ENCODE measurements at places on chromosomes 5 and 9.

DNA sequence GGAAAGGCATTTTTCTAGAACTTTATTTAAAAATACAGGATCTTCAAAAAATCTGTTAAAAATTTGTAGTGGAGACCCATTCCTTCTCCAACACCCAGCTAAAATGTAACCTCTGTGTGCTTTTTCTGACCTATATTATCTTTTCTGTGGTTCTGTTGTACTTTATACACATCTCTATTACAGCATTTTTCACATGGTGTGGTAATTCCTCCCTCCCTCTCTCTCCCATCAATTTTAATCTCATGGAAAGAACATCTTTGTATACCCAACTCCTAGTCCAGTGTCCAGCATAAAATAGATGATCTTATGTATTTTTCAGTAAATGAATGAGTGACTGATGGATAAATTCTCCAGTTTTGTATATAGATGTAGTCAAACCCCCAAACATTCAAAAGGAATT lies 183.4 kb upstream of the KLF9 start:
- DNase-seq = no peak

GRCh38 chr9:113992276-113992951 lies 85.7 kb downstream of the AMBP start:
- no peak for DNase-seq

DNA sequence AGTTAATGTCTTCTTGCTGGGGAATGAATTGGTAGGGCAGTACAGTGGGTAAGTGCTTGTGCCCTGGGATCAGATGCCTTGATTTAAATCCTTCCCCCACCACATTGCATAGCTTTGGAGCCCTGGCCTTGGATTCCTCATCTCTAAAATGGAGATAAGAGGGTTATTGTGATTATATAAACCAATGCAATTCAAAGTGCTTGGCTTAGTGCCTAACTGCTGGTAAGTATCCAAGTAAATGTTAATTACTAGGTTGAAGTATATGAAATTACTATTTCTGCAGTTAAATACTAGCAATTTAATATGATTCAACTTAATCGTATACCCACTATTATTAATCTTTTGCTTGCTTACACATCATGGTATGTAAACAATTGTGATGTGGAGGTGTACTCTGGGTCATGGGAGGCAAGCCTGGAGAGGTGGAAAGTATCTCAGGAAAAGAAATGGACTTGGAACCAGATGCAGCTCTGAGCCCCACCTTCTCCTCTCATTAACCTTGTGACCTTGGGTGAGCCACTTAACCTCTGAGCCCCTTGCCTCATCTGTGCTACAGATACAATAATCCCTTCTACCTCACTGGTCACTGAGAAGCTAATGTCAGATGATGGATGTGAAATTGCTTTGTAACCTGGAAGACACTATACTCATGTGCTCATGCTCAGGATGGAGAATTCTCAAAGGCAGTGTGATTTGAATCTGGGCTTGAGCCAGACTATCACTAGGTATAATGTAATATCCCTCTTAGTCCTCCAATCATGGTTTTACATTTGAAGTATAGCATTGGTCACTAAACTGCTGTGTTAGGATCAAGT lies 23.8 kb downstream of the NEUROG1 start:
- DNase-seq = no peak

- DNase-seq = peak; percentile 96
Observed at GRCh38 chr9:109320742-109321448, at the start of gene EPB41L4B. TSS of gene EPB41L4B (minus strand) at chr9:109321059. CDS start at chr9:109320446, 613 bp downstream.

DNA sequence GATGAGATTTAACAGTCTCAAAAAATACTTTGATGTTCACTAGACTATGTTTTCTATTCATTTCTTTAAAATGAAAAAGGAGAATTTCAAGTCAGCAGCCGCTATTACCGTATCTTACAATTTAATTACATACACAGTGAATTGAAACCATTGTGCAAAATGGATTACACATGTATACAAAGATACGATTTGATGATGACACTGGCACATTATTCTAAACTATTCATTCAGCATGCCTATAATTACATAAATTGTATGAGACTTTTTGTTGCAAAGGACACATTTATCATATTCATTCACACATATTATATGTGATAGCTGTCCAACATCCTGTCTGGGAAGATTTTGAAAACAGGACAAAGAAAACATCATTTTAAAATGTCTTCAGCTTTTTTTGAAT lies 118.3 kb upstream of the VCAN start:
- DNase-seq = no peak

DNA sequence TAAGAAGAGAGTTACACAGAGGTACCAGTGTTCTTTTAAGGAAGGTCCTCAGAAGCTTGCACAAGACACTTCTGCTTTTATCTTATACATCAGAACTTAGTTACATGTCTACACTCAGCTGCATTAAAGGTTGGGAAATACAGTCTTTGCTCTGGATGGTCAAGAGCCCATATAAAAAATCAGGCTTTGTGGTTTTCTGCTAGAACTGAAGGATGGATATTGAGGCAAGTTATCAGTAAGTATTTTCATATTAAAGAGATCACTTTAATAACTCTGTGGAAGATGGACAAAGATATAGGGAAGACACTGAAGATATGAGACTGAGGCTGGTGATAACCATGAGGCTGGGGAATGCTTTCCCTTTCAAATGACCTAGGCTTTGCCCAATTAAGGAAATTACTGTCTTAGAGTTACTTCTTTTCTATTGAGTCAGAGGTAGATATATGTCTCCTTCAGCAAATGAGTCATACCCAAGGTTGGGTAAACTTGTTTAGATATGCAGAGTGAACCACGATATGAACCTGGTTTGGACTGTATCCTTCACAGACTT lies 87.0 kb upstream of the TNC start:
- DNase-seq = no peak

- no peak for DNase-seq
Observed at GRCh38 chr5:147519380-147519779, 9.5 kb upstream of the DPYSL3 start.

DNA sequence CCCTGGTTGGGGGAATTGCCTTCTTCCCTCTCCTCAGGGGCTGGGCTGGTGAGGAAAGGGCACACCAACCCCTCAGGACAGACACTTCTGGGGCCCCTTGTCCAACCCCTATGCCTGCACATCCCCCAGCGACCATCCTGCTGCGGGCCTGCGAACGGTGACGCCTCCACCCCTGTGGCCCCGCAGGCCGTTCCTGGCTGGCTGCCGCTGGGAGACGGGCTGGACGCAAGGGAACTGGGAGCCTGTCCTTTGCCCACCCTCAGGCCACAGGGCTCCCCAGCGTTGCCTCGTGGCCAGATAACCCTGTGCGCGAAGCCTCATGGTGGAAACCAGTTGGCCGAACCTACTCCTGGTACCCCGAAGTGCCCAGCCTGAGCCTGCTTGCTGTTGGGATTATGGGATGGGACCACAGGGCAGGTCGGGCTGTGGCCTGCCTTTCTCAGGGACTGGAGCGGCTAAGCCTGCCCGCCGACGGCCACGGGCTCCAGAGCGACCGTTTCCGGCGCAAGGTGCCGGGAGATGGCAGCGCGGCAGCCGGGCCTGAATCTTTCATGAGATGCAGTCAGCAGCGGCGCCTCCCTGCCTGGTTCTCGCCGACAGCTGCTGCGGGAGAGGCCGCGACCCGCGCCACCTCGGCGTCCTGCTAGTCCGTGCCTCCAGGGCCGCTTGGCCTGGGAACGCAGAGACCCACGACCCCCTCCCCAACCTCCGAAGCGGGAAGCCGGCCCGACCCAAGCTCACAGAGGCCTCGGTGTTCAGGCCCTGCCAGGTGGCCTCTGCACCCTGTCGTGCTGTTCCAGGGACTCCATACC lies 6.5 kb upstream of the PITX1 start:
- peak; percentile 76 for DNase-seq

DNA sequence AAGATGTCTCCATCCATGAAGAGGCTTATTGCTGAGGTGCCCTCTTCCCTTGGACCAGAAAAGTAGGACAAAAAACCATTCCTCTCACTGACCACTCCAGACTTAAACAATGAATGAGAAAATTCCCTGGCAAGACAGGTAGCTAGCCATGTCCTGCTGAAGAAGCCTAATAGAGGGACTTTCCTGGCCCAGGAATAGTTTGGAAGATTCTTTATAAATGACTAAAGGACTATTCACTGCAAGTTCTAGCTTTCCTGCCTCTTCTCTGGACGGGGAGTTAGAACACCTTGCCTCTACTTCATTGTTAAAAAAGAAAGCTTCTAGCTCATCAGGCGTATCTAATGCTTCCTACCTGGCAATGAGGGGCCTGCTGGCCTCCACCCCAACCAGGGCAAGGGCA lies 153.6 kb downstream of the NR3C1 start:
- no peak for DNase-seq

- DNase-seq = no peak
Observed at GRCh38 chr5:145280806-145281205, 554.3 kb downstream of the PRELID2 start.
